ENCODE measurements at places on chromosomes 16 and 17. TPM values are rescaled to one million over a fixed set of nuclear protein-coding genes. Genes with fewer than 3 reads are reported as not detected.

DNA sequence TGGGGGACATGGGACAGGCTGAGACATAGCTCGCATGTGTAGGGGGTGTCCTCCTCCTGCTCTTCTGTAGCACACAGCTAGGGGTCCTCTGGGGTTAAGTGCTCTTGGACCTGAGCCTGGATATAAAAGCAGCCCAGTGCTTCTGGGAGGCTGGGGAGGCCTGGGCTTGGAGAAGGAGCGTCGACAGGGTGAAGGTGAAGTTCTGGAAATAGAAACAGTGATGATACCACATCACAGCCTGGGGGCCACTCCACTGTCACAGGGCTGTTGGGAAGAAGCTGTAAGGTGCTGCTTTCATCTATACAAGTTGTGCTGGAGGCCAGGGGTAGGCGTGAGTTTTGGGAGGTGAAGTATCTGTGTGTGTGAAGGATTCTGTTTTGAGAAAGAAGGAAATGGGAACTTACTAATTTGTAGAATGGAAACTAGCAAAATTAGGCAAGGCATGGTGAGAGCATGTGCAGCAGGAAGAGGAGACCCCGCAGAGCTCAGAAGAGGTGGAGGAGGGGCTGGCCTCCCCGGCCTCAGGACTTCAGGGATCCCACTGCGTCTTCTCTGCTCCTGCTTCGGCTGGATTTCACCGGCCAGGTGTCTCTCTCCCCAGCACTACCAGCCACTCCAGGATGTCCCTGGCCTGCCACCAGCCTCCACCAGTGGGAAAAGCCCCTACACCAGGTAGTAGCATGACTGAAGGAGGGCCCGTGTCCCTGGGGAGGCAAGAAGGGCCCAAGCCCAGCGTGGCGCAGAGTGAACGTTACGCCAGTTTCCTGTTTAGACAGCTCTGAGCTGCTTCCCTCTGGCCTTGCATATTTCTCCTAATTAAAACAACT, 19.4 kb downstream of the PLCG2 start:
- ATAC-seq, result peak; percentile 63

DNA sequence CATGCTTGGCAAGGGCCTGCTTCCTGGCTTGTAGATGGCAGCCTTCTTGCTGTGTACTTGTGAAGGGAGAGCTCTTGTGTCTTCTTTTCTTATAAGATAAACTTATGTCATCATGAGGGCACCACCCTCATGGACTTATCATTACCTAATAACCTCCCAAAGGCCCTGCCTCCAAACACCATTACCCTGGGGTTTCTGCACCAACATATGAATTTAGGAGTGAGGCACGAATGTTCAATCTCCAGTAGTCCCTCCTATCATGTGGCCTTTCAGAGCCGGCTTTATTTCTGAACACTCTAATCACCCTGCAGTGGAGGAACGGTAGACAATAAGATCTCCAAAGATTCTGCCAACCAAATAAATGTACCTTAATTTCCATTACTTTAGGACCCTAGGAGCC, 144.3 kb downstream of the ABCC12 start:
- ATAC-seq, result no peak

- ATAC-seq, result peak; percentile 91
Measured at GRCh38 chr16:58809213-58809612, 75.1 kb upstream of the GOT2 start.

DNA sequence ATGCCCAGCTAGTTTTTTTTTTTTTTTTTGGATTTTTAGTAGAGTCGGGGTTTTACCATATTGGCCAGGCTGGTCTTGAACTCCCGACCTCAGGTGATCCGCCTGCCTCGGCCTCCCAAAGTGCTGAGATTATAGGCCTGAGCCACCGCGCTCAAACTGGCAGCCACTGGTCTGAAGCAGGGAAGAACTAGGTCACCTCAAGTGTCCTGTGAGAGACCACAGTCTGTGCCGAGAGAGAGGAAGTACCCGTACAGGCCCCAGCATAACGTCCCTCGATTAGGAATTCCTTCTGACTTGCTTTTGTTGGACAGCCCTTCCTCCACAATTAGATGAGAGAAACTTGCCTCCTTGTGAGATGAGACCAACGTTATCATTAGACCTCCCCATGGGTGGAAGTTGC, 13.7 kb upstream of the CD300E start:
- no peak for ATAC-seq

- ATAC-seq, result no peak
Measured at GRCh38 chr17:73929860-73930430, 273.5 kb upstream of the RPL38 start.

Gene RTN4RL1
- total RNA-seq, result 1.2 TPM

Gene GINS3
- total RNA-seq, result 13.7 TPM
